ENCODE measurements at places on chromosomes 6 and 20.

GRCh38 chr20:4919047-4919704 is 82.1 kb downstream of the SLC23A2 start:
- no peak for DNase-seq

DNA sequence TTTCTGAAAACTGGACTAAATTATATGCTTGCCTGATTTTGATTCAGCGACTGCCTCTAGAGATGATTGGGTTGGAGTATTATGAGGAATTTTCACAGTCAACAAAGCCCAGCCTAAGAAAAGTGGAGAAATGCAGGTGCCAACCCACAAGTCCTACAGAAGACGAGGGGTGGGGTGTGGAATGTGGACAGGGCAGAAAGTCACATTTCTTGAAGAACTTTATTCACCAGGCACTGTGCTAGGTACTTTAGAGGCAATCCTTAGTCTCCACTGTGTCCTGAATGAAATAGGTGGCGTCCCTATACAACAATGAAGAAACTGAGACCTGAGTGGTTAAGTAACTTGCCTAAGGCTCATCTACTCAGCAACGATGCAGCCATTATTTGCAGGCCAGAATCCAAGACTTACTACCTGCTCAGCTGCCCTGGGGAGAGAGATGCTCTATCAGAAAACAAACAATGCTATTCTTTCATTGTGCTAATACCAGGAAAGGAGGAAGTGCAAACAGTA is 106.3 kb downstream of the RNF144B start:
- no peak for DNase-seq

DNA sequence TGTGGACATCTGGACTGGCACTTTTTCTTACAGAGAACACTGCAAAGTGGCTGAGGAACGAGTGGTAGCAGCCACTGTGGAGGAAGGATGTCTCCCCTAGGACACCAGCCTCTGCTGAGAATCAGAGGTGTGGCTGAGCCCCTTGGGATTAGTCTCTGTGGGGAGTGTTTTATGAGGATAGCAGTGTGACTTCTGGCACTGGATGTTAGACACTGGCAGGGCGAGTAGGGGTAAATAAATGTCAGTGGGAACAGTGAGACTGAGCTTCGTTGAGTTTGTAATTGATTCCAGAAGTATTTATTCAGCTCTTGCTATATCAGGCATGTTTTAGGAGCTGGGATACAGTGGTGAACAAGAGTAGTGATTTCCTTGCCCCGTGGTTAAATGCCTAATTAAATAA is 124.0 kb downstream of the JARID2 start:
- DNase-seq: no peak

GRCh38 chr20:45052698-45053429 is 48.1 kb downstream of the KCNS1 start:
- DNase-seq: no peak

GRCh38 chr6:140303218-140303949 is 928.9 kb upstream of the CITED2 start:
- no peak for DNase-seq

DNA sequence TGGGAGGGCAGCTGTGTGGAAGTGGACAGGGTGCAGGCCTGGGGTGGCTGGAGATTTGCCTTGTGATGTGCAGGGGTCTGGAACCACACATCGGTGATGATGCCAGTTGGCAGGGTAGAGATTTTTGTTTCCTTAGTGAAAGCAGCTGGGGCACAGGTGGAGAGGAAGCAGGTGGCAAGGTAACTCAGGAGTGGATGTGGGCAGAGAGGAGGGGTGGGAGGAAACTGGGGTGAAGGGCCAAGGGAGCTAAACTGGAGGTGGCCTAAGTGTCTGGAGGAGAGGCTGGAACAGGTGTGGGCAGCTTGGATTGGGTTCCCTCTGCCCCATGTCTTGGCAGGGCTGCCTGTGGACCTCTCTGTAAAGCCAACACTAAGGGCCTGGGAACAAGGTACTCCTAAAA is 4.7 kb upstream of the SCUBE3 start:
- DNase-seq: no peak

DNA sequence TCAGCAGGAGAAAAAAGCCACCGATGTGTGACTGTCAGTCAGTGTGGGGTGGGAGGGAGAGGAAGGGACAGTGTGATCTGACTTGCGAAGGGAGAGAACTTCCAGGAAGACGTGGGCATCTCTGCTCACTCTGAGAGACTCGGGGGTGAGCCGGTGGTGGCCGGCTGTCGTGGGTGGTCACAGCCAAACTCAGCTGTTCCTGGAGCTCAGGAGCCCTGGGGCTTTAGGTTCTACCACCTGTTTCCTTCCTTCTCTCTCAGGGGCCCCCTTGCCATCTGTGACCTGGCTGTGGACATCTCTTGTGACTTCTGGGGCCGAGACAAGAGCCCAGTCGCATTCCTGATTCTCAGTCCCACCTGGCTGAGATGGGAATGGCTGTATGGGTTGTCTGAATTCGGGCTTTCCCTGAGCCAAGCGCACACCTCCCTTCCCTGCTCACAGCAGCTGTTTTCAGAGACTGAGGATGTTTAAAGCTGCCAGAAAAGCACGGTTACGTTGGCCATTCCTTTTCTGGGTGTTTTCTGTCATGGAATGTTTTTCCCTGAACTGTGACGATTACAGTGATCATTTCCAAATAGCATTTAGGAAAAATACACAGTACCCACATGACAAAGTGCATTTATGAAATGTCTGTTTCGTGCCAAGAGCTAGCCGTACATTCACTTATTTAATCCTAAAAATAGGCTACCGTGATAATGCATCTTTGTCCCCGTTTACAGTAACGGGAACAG is 36.5 kb downstream of the SYNJ2 start:
- no peak for DNase-seq

DNA sequence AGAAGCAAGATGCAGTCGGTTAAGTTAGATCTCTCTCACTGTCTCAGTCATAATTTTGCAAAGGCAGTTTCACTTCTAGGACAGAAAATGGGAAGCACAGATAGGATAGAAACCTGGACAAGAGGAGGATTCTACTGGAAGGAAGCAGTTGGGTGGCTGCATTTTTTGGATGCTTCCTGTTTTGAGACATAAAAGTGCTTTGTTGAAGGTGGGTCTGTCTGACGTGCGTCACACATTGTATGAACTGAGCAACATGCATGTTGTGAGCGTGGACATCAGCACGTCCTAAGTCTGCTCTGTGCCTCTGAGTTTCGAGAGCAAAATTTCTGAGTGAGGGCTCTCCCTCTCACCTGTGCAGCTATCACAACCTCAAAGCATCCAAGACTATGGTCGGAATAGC is 68.7 kb upstream of the SNX9 start:
- DNase-seq: no peak

DNA sequence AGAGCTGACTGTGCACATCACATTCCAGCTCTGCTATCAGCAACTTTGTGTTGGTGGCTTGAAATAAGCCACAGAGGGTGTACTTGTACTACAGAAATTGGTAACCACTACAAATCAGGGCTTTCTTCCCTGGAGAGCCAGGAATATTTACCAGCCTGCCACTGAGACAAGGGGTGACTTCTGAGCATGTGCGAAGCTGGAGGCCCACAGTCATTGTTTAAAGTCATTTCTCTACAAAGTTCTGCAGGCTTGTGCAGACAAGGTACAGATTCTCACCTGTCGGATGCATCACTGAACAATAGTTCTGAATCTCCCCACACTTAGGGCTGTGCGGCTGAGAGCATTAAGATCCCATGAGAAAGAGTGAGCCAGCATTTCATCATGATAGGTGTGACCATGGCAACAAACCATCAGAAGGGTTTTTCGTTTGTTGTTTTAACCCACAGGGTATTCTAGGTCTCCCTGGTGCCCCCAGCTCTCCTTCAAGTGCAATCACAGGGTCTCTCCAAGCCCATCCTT is 292.8 kb downstream of the CDC5L start:
- no peak for DNase-seq
